Neural cell (in vitro differentiated cells): ENCODE measurements at places on chromosomes 1 and 21. TPM values are rescaled to one million over a fixed set of nuclear protein-coding genes. Genes with fewer than 3 reads are reported as not detected.

GJC2 gene
- 1.7 and 2.3 TPM in 2 replicates for polyA plus RNA-seq

S100A5 gene
- not detected in 2 replicates for polyA plus RNA-seq

S100A9 gene
- polyA plus RNA-seq: not detected in 2 replicates

CELA3B gene
- not detected in 2 replicates for polyA plus RNA-seq

VANGL2 gene
- 22.6 and 34.0 TPM in 2 replicates for polyA plus RNA-seq

TNFAIP8L2 gene
- not detected in 2 replicates for polyA plus RNA-seq

PRR9 gene
- polyA plus RNA-seq: not detected in 2 replicates

RGSL1 gene
- polyA plus RNA-seq: not detected in 2 replicates

TPTE gene
- polyA plus RNA-seq: 0.24 TPM in 1 of 2 replicates, not detected in the other

RNF223 gene
- not detected in 2 replicates for polyA plus RNA-seq

NTNG1 gene
- 0.40 TPM in 1 of 2 replicates, not detected in the other for polyA plus RNA-seq

MTARC1 gene
- polyA plus RNA-seq: 2.9 and 4.2 TPM in 2 replicates
